ENCODE measurements at places on chromosomes 2 and 18.
A peak's percentile ranks its signal among the peaks of the same experiment; 100 is the strongest.

DNA sequence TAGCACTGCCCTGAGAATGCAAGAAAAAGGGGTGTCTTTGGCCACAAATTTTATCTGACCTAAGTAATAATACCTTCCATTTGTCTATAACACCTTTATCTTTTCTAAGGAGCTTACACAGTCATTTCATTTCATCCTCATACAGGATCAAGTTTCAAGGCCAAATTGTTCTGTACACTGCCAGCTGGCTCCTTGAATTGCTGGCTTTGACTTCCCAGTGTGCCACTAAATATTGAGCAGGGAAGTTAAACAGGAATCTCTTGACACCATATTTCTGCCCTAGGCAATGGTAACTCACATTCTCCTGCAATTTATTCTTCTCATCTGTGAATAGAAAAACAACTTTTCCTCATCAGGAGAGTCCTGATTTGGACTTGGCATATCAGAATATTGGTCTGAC lies 195.1 kb upstream of the LRP1B start:
- no peak for DNase-seq

- no peak for DNase-seq
These were observed 409.5 kb upstream of the UBE2E3 start for GRCh38 chr2:180570864-180571263.

GRCh38 chr18:49948975-49949374 lies 135.6 kb upstream of the ACAA2 start:
- no peak for DNase-seq

GRCh38 chr18:61893971-61894750 lies 1.4 kb upstream of the RNF152 start:
- DNase-seq, result no peak

- no peak for DNase-seq
These were observed 88.8 kb downstream of the FHOD3 start for GRCh38 chr18:36386150-36386920.

DNA sequence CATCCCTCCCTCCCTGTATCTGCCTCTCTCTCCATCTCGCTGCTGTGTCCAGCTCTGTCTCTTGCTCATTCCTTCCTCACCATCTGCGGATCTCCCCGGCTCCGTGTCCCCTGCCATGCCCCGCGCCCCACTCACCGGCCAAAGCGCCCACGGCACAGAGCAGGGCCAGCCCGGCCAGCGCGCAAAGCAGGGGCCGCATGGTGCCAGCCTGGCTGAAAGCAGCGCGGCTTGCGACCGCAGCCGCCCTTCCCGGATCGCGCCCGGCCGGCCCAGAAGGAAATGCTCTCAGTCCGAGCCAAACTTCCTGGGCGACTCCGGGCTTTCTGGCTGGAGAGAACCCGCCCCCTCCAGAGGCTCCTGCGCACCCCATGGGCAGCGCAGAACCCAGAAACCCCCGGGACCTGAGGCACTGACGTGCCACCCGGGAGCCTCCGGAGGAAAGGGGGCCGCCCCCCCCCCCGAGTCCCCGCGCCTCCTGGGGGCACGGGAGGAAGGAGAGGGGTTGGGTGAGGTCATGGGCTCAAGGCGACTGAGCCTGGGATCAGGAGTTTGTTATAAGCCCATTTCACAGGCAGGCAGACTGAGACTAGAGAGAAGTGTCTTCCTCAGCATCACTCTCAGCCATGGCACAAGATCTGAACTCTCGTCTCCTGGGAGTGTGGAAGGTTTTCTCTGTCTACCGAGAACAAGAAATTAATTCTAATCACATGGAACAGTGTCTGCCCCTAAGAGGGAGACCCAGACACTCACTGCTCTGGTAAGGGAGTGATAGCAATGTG lies 45.2 kb upstream of the RAB6C start:
- DNase-seq, result no peak

DNA sequence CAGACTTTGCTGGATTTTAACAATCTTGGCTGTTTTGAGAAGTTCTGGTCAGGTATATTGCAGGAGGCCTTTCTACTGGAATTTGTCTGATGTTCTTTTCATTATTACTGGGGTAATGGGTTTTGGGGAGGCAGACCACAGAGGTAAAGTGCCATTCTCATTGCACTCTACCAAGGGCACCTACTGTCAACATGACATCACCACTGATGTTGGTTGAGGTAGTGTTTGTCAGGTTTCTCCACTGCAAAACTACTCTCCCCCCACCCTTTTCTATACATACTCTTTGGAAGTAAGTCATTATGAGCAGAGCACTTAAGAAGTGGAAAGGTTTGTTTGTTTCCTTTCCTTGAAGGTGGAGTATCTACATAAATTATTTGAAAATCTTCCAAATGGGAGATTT lies 27.0 kb downstream of the PRKD3 start:
- no peak for DNase-seq

DNA sequence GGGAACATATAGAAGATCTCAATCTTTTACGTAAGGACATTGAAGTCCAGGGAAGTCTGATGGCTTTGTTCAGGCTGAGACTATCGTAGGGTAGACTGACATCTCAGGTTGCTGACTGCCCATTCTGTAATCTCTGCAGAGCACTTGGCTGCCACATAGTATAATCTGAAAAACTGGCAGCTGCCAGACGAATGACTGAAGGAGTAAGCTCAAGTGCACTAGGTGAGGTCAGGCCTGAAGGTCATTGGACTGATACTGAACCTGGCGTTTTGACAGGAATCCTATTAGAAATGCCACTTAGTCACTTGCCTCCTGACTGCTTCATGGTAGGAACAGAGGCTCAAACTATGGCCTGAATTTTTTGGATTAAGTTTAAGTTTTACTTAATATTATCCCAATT lies 23.5 kb downstream of the GPD2 start:
- DNase-seq, result no peak

DNA sequence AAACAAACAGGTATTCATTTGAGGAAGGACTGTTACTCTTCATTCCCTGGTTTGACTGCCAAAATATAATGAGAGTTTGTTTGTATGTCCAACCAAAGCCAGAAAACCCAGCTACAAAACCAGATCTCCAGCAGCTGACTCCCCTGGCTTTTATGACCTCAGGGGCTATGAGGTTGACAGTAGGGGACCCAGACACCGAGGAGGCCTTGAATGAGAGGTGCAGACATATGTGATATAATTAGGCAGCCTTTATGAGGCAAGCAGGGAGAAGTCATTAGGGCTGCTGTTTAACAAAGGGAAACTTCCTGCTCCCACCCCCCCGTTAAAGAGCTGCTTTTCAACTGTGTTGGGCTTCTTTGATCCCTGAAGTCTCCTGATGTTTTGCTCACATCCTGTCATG lies 236.7 kb downstream of the SLC4A3 start:
- no peak for DNase-seq

- peak; percentile 15 for DNase-seq
These were observed 48.5 kb downstream of the C2orf74 start for GRCh38 chr2:61210332-61210981.

DNA sequence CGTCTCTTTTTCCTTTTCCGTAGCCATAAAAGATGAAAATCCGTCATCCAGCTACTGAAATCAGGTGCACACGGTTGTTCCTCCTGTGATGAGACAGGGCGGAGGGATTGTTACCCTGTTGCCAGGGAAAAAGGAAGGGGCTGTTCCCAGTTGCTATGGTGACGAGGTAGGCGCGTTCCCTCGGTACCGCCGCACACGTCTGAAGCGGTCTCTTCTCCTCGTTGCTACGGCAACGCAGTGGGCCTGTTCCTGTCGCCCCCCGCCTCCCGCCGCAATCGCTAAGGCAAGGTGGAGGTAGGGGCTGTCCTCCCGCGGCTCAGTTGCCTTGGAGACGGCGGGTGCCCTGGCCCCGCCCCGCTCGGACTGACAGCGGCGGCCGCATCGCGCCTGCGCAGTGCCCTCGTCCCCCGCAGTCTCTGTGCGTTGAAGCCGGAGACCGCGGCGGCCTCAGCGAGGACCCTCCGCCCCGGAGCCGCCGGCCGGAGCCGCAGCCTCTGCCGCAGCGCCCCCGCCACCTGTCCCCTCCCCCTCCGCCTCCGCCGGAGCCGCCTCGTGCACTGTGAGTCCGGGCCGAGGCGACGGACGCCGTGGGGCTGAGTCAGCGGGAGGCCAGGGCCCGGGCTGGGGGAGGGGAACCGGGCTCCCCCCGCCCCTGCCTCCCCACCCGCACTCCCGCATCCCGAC lies at the start of gene MAPRE3:
TSS of gene MAPRE3 (plus strand) at position 394 of the 684 bp plus-strand sequence. CDS start 51,582 bp downstream, outside the sequence.
- DNase-seq, result peak; percentile 14

DNA sequence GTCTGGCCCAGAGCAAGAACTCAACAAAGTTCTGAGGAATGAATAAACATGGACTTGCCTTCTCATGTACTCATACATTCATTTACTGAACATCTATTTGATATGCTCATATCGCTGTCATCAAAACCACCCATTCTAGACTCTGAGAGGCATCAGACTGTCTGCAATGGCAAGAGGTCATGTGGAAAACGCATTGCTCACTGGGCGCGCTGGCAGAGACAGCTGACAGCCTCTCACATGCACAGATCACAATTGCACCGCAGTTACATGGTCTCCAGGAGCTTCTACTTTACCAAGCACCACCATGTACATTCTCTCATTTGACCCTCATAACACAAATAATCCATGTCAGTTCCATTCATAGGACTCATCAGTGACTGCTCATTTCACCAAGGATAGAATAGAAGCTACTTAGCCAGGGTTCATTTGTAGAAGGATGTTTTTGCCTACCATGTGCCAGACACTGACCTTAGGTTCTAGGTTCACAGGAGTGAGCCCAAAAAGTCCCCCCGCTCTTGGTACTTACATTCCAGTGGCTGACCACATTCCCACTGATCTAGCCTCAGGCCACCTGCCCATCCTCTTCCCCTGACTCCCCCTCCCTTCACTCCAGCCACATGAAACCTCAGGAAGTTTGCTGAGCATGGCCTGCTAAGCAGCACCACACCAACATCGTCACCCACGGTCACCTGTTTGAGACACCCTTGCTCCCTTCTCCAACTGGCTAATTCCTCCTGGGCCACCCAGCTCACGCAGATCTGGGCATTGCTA lies 6.1 kb downstream of the FAM124B start:
- DNase-seq, result no peak

DNA sequence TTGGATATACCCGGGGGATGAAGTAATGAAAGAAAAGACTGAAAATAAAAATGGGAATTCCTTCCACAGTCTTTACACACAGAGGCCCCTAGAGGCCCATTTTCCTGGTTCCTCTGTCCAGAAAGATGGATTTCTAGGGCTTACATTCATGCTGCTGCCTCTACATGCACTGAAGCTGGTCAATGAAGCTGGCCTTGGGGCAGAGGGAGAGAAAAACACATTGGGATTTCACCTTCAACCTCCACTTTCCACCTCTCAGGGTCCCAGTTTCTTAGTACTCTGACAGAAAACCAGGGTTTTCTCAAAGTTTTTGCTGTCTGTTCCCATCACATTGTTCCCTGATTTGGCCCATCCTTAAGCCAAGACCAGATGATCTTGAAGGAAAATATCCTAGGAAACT lies 154.6 kb upstream of the ZSWIM2 start:
- no peak for DNase-seq

- DNase-seq, result peak; percentile 44
These were observed 49.9 kb upstream of the DAPL1 start for GRCh38 chr2:158745067-158745865.

DNA sequence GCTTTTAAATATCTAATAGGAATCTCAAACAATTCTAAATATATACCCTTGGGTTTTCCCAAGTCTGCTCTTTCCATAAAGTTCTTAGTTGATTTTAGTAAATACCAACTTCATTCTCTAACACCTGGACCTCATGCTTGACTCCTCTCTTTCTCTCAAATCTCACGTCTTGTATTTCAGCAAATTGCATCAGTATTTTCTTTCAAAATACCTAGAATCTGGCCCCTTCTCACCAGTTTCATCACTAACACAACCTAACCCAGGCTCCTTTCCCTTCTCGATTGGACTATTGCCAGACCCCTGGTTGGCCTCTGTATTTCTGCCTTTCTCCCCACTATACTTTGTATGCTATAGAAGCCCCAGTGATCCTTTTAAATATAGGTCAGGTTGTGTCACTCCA lies 23.0 kb upstream of the FAM171B start:
- DNase-seq, result no peak

GRCh38 chr18:66013969-66014368 lies 263.2 kb downstream of the CDH7 start:
- no peak for DNase-seq

GRCh38 chr2:81714817-81715216 lies 1410.3 kb upstream of the LRRTM1 start:
- DNase-seq, result no peak

DNA sequence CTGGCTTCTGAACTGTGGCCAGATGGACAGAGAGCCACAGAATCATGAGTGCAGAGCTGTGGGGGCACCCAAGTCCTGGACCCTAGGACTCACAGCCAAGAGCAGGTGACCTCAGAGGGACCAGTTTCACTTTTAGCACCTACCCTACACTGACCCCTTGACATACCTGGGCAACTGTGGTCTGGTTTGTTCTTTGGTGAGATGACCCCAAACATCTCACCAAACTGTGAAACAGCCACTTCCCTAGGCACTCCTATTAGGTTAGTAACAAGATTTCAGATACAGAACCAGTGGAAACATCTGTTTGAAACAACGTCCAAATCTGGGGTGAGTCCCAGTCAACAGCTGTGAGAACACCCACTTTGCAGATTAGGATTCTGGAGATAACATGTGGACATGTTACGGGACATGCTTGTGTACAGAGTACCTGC lies 1.9 kb upstream of the ZFP36L2 start:
- DNase-seq, result no peak

- no peak for DNase-seq
These were observed 7.1 kb upstream of the CDCA7 start for GRCh38 chr2:173347305-173348168.
